T-helper 2 cell (primary cell): ENCODE measurements at places on chromosomes 7 and 10.

DNA sequence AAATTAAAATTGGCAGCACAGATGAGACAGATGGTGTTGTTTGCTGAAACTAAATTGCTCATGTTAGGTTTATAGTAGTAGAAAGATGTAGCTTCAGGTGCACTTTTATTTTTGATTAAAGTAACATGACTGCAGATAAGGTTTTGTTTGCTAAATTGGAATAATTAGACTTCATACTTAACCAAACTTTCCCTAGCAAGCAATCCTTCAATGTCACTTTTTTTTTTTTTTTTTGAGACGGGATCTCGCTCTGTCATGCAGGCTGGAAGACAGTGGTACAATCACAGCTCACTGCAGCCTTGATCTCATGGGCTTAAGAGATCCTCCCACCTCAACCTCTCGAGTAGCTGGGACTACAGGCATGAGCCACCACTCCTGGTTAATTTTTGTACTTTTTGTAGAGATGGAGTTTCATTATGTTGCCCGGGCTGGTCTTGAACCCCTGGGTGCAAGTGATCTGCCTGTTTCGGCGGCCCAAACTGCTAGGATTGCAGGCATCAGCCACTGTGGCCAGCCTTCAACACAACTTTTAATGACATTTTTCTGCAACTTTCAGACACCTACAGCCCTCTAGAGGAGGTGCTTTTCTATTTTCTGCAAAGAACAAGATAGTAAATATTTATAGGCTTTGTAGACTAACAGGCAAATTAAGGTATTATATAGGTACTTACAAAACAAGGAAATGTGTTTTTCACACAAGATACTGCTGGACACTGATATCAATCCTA lies 84.8 kb upstream of the CCNY start:
- DNase-seq: no peak

DNA sequence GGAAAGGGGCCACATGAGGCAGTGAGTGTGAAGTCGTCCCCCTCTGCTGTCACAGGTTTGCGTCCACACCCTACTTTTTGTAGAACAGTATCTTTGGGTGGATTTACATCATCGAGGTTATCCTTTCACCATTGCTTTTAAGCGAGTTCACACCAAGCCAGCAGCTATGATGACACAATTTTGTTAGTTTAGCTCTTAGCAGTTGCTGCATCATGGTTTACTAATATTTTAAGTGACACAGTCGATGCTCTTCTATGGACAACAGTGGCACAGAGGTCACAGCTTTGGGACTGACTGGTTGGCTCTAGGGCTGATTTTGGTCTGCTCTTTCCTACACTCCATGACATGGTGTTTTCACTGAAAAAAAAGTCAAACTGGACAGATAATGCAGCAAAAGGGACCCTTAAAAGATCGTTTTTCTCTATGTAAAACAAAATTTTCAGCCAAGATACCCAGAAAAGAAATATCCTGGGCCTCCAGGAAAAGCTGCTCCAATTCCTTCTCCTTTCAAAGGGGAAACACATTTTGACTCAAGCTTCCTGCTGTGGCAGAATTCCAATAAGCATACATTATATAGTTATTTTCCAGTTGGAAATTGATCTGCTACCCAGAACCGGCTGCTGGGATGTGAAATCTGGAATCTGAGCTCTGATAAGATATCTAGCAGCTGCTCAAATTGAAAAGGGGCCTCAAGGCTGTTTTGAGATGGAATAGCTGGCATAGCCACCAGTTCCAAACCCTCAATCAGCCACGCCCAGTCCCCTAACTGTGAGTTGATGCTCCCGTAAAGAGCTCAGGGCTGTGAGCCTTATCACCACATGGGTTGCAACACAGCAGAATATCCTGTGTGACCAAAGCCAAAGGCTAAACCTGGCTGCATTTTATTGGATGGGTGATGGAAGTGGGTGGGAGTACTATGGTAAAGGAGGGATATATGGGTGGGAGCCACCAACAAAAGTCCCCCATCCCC lies 114.2 kb downstream of the SMURF1 start:
- no peak for DNase-seq

GRCh38 chr7:41446606-41447449 lies 256.1 kb downstream of the INHBA start:
- no peak for DNase-seq

GRCh38 chr7:5065107-5065407 lies 19.4 kb downstream of the RBAK start:
- no peak for DNase-seq

- no peak for DNase-seq
Measured at GRCh38 chr10:132547421-132547861, 9.9 kb downstream of the INPP5A start.

- no peak for DNase-seq
Measured at GRCh38 chr7:26443751-26444150, 152.1 kb downstream of the SNX10 start.

GRCh38 chr10:79273604-79274003 lies 73.7 kb upstream of the PPIF start:
- no peak for DNase-seq

DNA sequence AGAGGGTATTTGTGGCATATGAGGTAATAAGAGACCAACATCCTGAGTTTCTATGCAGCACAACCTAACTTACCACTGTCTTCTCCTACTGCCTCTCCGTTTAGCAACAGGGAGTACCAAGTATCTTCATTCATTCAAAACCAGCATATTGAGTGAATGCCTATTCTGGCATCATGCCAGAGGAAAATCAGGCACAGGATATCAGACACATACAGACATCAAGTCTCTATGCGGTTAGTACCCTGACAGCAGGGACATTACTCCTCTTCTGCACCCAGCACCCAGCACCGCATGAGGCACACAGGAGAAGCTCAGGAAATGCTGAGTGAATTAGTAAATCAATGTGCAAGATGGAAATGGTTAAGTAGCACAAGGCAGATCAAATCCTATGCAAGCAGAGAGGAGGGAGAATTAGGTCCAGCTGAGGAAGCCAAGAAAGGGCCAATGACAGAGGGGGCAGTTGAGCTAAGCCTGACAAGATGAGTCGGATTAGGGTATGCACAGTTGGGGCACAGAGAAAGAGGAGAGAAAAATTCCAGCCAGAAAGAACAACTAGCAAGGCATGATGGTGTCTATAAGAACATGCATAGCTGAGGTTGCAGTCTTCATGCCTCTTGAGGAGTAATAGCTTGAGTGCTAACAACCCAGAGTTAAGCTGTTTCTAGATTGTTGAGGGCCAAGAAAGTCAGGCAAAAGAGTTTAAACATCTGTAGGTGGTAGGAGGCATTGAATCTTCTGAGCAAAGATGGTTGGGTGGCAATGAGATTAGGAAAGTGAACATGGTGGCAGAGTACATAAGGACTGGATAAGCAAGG lies 146.0 kb downstream of the PLXNA4 start:
- DNase-seq: no peak
